ENCODE measurements at places on chromosomes 7 and 10.

DNA sequence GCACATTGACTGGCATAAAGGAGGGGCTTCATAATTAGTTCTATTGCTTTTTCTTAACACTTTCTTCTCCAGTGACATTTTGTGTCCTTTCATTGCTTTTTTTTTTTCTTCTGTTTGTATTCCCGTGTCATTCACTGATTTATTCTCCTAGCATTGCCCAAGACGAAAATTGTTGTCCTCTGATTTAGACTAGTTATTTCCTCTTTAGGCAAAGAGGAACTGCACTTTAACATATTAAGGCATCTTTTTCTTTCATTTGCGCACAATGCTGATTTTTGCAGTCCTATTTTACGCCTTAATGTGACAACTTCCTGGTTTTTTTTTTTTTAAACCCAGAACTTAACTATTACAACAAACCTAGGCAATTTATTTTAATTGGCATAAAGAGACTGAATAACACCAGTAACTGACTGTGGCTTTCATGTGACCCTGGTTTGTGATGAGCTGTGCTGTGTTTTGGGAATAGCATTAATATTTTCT is 39.7 kb downstream of the ARID5B start:
- DNase-seq: no peak

- DNase-seq: no peak
These were observed at the start of gene LRRC17 for GRCh38 chr7:102912742-102913141. TSS of gene LRRC17 (plus strand) at chr7:102913000. CDS start at chr7:102933914, 20,914 bp downstream.

DNA sequence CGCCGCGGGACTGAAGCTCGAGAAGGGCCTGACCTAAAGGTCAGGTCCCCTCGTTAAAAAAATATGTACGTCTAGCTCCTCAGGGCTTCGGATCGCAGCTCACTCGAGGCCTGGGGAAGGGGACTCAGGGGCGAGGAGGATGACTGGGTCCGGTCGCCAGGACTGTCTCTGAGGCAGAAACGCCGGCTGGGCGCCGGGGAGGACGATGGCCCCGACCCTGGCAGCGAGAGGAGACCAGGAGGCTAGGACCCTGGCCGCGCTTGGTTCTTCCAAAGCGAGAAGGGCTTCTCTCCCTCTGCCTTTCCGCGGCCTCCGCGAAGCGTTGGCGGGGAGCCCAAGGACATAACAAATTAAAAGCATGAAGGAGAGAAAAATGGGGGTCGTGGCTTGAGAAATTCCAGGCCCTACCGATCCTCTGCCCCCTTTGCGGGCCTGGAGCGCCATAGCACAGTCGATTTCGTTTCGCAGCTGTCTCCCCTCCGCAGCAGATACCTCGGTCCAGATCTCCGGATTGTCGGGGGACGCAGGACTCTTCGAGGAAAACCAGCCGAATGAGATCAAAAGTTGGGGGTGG is 3.1 kb downstream of the NKX2-3 start:
- no peak for DNase-seq

DNA sequence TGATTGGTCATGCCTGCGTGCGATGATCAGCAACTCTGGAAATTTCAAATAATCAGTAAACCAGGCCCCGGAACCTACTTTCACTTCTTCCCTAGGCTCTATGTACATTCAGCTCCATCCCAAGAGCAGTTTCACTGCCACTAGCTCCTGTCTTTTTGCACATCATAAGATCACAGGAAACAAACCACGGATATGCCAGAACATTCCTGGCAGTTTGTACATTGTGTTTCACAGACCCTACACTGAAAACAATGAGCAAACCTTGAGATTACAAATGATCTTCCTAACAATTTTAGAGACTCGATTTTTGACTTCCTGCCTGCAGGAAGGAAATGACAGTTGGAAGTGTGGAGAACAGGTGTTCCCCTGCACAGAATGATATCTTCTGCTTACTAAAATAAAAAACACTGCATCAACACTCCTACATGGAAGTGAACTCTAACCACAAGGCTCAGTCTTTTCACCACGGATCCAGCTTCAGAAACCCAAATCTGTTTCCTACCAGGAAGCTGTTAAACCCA is 7.6 kb upstream of the TMEM236 start:
- DNase-seq: no peak

GRCh38 chr7:90951229-90951628 is 313.0 kb upstream of the FZD1 start:
- no peak for DNase-seq

GRCh38 chr10:55897490-55897921 is 463.6 kb downstream of the ZWINT start:
- DNase-seq: no peak

DNA sequence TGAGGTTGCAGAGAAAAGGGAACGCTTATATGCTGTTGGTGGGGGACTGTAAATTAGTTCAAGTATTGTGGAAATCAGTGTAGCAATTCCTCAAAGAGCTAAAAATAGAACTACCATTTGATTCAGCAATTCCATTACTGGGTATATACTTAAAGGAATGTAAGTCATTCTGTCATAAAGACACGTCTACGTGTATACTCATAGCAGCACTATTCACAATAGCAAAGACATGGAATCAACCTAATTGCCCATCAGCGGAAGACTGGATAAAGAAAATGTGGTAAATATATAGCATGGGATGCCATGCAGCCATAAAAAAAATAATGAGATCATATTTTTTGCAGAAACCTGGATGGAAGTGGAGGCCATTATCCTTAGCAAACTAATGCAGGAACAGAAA is 100.0 kb upstream of the NPSR1 start:
- DNase-seq: no peak
